ENCODE measurements at places on chromosomes 5 and 9.
A peak's percentile ranks its signal among the peaks of the same experiment; 100 is the strongest.

DNA sequence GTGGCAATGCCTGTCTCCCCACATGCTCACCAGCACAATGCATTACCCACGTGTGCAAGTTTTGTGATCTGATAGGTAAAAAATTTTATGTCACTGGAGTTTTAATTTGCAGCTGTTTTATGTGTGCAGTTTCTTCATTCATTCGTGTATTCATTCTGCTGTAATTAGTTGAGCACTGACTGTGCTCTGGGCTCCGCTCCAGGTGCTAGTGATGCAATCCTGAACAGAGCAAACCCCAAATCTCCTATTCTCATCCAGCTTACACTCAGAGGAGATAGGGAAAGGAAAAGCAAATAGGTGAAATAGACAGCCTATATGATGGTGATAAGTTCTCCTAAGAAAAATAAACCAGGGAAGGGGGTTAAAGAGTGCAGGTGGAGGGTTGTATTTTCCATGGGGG is 148.4 kb downstream of the TENT4A start:
- no peak for DNase-seq

GRCh38 chr5:111337688-111338087 is 113.5 kb downstream of the CAMK4 start:
- peak; percentile 65 for DNase-seq

- DNase-seq, result peak; percentile 44
These were observed 27.6 kb downstream of the TPD52L3 start for GRCh38 chr9:6355728-6356127.

DNA sequence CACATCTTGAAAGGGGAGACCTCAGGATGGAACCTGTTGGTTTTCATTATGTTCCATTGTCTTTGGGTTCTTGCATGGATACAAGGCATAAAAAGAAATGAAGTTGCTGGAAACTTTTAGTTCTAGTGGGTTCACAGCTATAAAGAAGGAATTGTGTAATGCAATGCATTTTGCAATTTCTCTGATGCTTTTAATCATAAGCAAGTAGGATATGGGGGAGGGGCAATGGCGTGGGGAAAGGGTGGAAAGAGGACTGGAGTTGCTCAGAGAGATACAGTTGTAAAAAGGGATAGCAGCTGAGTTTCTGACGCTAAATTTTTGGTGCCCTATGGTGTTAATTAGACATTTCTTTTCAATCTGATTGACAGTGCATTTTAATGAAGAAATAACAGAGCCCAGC is 88.6 kb upstream of the FANCC start:
- no peak for DNase-seq

GRCh38 chr5:177439518-177440053 is 7.0 kb upstream of the PRR7 start:
- no peak for DNase-seq

- DNase-seq, result no peak
These were observed 130.9 kb downstream of the CCDC192 start for GRCh38 chr5:127834094-127834531.

DNA sequence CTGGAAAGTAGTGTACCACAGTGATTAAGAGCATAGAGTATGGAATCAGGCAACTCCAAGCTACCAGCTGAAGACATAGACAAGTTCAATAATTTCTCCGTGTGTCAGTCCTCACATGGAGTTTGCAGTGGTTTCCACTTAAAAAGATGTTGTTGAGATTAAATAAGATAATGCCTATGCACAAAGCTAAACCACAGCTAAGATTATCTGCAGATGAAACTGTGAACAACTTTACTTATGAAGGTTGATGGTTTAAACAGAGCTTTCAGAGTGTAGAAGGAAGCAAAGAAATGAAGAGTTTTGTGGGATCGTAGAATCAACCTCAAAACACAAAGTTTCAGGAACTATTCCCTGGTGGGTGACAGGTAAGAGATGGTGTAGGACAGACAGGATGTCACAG is 223.5 kb upstream of the IL12B start:
- no peak for DNase-seq

DNA sequence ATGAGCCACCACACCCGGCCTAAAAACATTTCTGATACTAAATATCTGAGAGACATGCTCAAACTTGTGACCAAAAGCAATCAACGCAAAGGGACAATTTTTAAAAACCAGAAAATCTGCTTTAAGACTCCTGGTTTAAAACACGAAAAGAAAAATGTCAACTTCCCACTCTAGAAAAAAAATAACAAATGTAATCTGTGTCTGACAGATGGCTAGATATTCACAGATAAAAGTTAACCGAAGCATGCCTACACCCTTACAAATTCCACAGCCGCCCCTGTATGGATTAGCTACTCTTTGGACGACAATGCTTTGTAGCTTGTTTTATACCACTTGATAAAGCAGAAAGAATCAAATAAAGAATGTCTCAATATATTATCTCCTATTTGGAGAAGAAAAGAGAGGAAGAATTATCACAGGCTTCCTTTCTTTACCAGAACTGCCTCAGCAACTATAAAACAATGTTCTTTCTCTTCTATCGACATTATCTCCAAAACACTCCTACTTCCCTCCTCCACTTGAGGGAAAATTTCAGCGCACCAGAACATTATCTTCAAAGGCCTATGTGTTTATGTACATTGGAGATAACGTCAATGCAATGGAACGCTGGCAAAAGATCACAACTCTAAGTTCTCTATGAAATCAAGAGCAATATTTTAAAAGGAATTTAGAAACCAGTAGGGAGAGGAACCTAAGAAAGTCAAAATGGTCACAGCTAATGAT is 26.2 kb downstream of the CEMIP2 start:
- no peak for DNase-seq

DNA sequence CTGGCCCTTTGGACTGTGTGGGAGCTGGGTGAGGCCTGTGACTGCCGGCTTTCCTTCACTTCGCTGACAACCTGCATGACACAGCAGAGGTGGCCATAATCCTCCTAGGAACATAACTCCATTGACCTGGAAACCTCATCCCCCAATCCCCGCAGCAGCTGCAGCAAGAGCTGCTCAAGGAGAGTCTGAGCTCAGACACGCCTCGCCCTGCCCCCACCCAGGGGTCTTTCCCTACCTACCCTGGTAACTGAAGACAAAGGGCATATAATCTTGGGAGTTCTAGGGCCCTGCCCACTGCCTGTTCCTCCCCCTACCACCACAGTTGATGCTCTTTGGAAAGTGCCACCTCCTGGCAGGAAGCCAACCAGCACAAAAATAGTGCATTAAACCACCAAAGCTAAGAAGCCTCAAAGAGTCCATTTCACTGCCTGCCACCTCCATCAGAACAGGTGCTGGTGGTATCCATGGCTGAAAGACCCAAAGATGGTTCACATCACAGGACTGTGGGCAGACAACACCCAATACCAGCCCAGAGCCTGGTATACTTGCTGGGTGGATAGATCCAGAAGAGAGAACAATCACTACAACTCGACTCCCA is 18.4 kb downstream of the TRIM36 start:
- no peak for DNase-seq

DNA sequence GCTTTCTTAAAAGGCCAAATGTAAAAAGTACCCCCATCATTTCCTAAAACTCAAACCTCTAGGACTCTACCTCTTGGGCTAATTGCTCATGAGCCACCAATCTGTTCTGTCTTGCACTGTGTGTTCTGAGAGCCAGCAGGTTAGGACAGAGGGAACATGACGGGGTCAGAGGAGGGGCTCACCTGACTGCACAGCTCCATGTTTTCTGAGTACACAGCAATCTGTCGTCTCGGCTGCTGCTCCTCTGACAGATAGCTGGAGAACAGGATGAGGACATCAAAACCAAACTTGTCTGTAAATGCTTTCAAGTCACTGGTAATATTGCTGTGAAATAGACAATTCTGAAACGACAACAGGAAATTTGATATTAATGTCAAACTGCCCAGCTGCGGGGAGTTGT is 50.9 kb upstream of the PCA3 start:
- no peak for DNase-seq

GRCh38 chr5:15384176-15384575 is 115.8 kb upstream of the FBXL7 start:
- DNase-seq, result no peak

- peak; percentile 24 for DNase-seq
These were observed 71.7 kb upstream of the SNX2 start for GRCh38 chr5:122703203-122703602.

- no peak for DNase-seq
These were observed 77.8 kb downstream of the SECISBP2 start for GRCh38 chr9:89395931-89396710.

DNA sequence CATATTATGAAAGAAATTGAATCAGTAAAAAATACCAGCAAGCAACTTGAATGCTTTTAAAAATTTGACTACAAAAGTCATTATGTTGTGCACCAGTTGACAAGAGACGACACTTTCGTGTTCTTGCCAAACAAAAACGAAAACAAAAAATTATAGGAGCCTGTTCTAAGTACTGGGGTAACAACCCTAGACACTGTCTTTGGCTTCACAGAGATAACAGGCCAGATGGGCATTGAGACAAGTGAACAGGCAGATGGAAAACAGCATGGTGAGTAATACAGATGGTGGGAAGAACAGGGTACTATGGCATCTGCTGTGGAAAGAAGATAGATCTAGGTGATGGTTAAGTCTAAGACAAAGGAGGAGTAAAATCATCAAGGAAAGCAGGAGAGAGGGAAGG is 99.0 kb downstream of the CDH12 start:
- no peak for DNase-seq

DNA sequence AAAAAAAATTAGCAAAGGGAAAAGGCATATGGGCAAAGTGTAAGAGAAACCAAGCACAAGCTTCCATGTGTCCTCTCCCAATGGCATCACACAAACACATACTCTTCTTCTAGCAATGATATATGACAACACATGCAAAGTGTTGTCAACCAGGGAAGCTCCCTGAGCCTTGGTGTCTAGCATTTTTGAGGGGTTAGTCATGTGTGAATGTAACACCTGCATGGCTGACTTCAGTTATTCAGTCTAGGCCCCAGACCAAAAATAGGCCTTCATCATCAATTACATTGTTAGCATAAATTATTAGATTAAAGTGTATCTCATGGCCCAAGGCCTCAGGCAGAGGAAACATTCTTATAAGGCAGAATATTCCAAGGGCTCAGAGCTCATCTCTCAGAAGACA is 450.0 kb downstream of the TLE1 start:
- no peak for DNase-seq

DNA sequence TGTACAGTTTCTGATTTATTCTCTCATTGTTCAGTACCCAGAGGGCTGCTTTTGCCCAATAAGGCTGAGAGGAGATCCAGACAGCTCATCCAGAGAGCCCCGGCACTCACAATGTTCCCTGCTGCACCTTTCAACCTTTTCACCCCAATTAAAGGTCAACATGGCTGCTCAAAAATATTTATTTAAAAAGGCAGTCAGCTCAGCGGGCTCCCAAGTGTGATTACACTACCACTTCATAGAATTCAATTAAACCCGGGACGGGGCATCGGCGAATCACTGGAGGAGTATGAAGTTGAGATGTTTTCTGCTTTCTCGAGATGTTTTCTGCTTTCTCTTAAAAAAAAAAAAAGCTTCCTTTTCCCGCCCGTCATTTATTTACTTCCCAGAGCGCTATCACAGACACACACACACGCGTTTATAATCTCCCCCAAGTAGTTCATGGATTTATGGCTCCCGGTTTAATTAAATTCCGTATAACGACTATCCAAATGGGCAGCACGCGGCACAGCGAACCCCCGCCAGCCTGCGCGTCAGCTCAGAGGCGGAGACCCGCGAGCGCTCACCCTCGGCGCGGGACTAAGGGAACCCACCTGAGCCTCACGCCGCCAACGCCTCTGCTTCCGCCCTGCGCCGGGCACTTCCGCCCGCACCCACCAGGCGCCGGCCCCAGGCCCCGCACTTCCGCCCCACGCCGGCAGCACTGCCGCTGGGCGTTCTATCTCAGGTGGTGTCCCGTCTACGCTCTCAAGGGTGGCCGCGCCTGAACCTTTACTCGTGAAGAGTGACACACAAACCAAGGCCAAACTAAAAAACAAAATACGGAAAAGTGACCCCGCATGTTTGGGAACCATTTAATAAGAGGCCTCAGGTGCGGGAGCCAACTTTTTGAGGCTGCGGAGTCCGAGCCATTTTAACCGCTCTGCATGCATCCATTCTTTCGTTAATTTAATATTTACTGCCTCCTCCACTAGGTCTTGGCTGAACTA is at the start of gene C5orf63:
C5orf63 (minus strand) TSS at position 642 of the 986 bp plus-strand sequence. CDS start 14,507 bp downstream, outside the sequence.
- DNase-seq, result peak; percentile 75

- no peak for DNase-seq
These were observed 298.5 kb downstream of the MAST4 start for GRCh38 chr5:66894480-66895240.

DNA sequence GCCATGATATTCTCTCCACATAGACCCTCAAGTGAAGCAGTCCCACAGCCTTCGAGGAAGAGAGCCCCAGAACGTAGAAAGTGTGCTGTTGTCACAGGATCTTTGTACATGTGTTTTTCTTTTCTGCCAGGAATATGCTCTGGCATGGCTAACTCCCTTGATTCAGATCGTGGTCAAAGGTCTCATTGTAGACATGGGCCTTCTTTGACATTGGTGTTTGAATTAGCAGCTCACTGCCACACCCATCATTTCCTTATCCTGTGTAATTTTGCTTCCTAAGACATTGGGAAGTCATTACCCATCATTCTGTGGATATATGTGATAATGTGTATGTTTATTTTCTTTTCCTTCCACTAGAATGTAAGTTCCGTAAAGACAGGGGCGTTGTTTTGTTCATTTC is 25.5 kb downstream of the MTRR start:
- DNase-seq, result no peak

GRCh38 chr5:167122267-167122666 is 1169.2 kb upstream of the WWC1 start:
- DNase-seq, result no peak

- DNase-seq, result no peak
These were observed 538.6 kb upstream of the CYLC2 start for GRCh38 chr9:102456562-102456961.

DNA sequence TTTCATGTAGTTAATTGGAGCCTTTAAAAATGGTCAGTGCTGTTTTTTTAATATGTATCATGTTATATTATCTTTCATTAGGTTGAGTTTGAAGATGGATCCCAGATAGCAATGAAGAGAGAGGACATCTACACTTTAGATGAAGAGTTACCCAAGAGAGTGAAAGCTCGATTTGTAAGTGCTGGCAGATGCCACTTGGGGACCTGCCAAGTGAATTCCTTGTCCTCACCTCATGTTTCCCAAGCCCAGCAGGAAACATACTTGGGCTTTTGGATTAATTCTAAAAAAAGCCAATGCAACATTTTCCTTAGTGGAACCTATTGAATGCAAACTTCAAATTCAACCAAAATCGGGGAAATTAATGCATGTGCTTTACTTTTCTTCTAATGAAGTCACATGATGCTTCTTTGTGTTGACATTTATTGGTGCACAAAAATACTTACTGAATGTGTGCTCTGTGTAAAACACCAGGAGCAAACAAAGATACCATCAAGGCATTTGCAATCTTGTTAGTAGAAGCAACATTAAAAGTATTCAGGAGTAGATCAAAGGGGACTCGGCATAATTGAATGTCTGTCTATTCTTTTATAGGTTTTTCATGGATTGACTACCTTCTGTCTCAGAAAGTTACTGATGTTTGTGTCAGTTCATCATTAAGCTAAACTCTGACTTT is 412.1 kb downstream of the KDM4C start:
- DNase-seq, result no peak

DNA sequence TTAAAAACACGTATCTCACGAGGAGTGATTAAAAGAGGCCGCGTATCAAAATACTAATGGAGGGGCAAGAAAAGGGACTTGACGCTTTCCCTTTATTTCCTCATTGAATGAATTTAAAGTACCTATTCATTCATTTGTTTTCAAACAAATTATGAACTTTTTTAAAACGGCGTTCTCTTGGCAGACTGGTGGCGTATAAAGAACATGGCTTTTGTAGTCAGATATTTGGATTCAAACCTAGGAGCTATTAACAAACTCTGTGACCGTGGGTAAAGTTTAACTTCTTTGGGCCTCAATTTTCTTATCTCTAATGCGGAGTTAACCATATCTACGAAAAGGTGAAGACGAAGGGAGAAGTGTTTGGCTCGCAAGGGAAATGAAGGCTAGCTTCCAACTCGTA is 876 bp downstream of the CAAP1 start:
- DNase-seq, result no peak

Data from activated CD4-positive, alpha-beta T cell treated with anti-CD3 and anti-CD28 coated beads, Interleukin-2, Interleukin-4, amounts not matched to agents 100 ng/mL and 50 ng/mL, durations not matched to agents 16 hours and 8 hours (primary cell).